ENCODE measurements at places on chromosomes 4 and X.

DNA sequence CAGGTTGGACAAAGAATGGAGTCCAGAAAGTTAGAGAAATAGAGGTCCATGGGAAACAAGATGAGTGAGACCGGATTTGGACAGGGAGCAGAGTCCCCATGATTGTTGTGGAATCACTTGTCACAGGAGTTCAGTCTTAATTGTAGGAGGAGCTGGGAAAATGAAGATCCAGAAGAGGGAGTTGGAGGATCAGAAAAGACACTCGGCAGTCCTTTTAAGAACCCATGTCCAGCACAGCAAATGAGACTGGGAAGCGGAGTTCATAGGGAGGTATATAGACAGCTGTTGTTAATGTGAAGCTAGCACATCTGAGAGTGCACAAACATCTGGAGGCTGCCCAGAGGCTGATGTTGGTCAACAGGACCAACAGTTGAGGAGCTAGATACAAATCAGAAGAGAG, 111.4 kb upstream of the RXFP1 start:
- DNase-seq = no peak

- no peak for DNase-seq
Observed at GRCh38 chrX:109707720-109708119, 25.3 kb downstream of the ACSL4 start.

DNA sequence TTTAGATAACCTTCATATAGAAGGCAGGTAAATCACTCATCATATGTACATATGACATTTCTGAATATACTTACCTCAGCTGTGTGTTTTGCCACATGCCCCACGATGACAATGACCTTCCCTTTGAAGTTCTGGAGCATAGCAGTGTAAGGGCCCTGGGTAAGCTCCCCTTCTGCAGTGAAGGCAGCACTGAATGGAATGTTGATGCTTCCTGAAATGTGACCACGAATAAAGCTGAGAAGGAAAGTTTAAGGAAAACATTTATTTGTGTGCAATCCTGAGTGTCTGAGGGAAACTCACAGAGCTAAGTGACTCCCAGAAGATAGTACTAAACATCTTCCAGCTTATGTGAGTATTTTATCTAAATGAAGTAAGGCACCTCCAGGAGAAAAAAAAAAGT, 200.1 kb downstream of the NPNT start:
- no peak for DNase-seq

DNA sequence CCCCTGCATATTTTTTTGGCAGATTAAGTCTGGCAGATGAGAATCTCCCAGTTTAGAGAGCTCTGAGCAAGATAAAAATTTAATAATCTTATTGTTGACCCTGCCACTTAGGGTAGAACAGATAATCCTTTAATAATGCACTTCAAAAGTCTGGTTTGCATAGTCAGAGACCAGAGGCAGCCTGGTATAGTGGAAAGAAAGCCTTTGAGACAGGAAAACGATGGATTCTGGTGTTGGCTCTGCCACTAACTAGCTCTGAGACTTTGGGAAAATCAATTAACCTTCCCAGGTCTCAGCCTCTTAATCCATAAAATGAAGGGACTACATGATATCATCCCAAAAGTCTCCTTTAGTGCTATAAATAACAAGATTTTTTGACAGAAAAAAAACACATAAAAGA, 824.5 kb downstream of the STIM2 start:
- DNase-seq = no peak

GRCh38 chrX:23610495-23610894, 56.8 kb upstream of the PRDX4 start:
- no peak for DNase-seq

DNA sequence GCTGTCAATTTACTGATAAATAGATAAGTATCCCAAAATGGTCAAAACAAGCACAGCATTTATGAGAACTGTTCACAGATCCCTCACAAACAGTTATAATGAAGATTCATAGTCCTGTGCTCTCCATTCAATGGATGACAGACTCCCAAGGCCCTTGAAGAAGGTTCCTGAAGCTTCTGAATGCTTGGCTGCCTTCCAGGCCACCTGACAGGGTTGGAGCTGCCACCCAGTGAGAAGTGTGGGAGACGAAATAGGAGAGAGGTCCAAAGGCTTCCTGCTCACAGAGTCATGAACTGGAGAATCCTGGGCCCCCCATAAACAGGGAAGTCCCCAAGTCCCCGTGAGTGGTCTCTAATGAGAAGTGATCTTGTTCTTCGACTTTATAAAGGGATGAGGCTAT, 26.0 kb upstream of the ANXA3 start:
- DNase-seq = no peak

DNA sequence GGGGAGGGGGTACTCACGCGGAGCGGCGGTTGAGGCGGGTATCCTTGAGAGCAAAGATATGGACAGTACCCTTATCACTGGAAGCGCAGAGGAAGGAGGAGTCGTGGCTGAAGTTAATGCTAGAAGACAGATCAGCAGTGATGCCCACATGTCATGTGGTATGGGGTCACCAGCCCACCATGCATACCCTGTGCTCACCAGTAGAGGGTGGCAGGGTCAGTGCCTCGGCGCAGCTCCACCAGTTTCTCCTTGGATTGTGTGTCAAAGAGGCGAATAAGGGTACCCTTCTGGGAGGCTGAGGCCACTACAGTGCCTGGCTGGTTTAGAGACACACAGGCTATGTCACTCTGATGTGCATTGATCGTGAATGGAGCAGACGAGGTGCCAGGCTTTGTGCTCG, 1.5 kb upstream of the PRAF2 start:
- no peak for DNase-seq

DNA sequence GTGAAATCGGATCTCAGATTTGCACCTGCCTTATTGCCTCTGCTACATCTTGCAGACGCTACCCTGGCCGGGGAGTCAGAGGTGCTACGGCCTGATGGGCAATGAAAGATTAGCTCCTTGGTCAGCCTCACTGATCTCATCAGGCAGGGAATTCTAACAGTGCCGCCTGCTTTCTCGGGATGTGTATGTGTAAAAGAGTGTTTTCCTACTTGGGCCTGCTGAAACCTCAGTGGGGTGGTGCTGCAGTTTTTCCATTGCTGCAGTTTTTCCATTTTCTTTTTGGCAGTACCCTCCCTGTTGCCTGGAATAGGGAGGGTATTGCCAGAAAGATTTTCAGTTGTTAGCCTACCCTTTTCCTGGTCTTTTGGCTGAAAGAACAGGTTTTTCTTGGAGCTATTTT, 117.5 kb downstream of the CDKL5 start:
- DNase-seq = no peak

All from activated CD4-positive, CD25-positive, alpha-beta regulatory T cell (primary cell).